ENCODE measurements at places on chromosomes 3 and 15.

DNA sequence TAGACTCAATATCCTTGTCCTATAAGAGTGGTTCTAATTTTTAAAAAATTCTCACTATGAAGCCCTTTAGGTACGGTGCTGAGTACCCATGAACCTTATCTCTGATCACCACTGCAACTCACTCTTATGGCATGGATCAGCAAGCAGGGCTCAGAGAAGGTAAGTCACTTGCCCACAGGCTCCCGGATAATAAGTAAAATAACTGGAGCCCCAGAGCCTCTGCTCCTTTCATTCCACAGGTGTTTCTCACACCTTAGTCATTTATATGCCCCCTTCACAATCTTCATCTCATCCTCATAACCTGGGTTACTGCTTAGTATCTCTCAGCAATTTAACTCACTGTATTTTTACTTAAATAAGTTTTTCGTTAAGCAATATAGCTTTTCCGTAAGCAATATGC, 28.4 kb upstream of the AKAP13 start:
- no peak for DNase-seq

DNA sequence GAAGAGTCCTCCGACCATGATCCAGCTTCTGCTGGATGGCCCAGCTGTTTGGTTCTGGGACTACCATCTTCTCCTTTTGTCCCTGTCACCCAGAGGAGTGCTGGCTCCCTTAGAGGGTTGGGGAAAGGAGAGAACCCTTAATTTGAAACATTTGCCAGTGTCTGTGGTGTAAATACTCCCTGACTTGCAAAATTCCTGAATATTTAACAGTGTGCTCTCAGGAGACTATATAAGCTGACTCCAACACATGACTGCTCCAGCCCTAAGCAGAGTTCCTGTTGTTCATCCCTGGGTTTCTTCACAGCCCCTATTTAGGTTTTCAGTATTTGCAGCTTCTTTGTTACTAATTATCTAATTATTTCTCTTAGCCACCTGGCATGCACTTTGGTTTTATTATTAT, 133.1 kb downstream of the CPNE4 start:
- no peak for DNase-seq

- DNase-seq = no peak
These were observed 300.3 kb downstream of the FEZF2 start for GRCh38 chr3:62073038-62073437.

- DNase-seq = no peak
These were observed 13.0 kb downstream of the ANPEP start for GRCh38 chr15:89801471-89802195.

DNA sequence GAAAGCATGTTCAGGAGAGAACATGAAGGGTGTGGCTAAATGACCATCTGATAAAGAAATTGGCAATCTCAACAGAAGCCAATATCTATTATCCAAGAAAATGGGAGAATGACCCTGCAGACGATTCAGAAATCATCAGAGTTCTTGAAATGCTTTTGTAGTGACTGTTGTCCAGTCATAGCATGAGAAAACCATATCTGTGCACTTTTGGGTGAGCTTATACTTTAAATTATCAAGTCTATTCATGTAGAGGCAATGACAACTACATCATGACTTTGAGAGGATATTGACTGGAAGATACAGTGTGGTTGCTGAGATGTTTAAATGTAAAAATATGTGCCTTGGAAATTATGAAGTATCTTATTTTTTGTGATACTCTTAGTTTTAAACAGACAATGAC, 57.6 kb upstream of the AZI2 start:
- DNase-seq = no peak

- DNase-seq = no peak
These were observed 97.6 kb upstream of the PSMD6 start for GRCh38 chr3:64120876-64121275.

- DNase-seq = no peak
These were observed 58.4 kb upstream of the CDV3 start for GRCh38 chr3:133515127-133515526.

DNA sequence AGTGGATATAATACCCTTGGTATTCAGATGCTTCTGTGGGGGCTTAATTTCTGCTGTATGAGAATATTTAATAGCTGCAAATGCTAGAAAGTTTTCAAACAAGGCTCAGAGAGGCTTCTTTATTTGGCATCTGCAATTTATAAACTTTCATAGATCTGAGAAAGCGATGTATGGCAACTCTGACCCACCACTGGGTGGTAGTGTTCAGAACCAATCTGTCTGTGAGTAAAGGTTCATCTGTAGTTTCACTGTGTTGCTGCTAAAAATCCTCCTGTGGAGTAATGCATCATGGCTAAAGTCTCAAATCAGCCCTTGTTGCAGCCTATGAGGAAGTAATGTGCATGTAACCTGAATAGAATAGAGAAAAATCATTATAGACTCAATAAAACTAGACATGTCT, 47.4 kb downstream of the CLSTN2 start:
- no peak for DNase-seq

DNA sequence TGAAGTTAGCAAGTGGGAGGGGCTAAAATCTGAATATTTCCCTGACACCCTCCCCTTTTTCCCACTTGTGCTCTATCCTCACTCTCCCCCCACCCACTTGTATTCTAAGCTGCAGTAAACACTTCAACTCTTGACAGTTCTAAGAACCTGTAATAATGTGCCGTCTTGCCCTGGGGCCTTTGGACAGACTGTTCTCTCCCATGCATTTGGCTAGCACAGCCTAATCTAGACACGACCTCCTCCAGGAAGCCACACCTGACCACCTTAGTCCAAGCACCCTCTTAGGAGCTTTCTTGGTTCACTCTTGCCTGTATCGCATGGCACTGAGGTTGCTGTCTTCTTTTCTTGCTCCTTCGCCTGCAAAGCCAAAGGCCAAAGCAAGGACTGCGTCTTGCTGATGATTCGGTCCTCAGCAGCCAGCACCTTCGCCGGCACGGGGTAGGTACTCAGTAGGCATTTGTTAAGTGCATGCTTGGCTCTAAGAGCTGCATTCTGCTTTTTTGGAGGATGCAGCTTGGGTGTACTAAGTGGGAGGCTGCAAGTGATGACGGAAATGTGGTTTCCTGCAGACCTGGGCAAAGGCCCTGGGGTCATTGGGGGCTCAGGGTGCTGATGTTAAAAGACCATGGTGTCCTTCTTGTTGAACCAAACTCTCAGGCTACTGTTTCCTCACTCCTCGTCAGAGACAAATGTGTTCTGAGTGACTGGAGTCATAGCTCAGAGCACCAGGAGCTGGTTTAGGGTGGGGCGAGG, 2.0 kb upstream of the ZNF710 start:
- no peak for DNase-seq

DNA sequence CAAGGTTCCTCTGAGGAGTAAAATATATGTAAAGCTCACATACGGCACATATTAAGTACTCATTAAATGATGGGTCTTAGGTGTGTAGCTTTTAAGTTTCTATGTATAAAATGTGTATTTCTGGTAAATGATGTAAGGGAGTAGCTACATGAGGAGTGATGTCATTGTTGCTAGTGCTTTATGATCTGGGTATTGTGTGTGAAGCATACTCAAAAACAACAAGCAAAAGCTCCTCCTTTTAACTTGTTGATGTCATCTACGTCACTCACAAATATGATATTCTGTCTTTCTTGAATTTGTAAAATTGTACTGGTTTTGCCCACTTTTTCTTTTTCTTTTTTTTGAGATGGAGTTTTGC, 1.4 kb upstream of the HERC1 start:
- no peak for DNase-seq

DNA sequence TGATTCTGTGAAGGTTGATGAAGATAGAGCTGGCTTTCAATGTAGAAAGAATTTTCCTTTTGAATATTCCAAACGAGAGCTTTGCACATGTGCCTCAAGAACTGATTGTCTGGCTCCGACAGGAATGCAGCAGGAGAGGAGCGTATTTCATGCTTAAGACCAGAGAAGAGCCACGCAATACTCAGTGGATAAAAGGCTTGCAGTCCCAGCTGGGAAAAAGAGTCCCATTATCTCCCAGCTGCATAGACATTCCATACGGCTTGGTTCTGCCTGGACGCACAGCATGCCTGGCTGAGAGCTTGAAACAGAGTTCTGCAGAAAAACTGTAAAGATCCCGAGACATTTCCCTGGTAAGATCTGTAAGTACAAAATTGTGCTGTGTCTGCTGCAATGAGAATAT, at the start of gene CNTN6:
Gene CNTN6, plus strand, starts transcription at position 254 of the 400 bp plus-strand sequence. CDS start 54,985 bp downstream, outside the sequence.
- no peak for DNase-seq

GRCh38 chr15:56744701-56745683, 11.7 kb upstream of the ZNF280D start:
- DNase-seq = no peak

GRCh38 chr3:105807146-105807545, 61.7 kb downstream of the CBLB start:
- no peak for DNase-seq

- DNase-seq = peak; percentile 32
These were observed 94.6 kb downstream of the FOXP1 start for GRCh38 chr3:71488882-71489281.

- DNase-seq = no peak
These were observed 44.2 kb upstream of the C2CD4B start for GRCh38 chr15:62209322-62209721.

DNA sequence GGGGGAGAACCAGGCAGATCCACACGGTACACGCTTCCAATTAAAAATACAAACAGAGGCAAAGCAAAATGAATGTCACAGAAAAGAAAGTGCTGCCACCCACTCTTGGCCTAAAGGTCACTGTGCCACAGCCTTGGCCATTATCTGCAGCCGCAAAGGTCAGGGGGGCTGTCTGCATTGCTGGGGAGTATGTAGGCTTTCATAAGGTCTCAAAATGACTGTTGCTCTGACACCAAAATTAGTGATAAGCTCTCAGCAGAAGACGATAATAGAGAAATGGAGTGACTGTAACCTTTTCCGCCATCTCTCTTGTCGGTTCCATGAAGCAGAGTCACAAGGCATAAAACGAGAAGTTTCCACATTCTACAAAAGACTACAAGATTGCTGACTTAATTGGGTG, 374.2 kb upstream of the ICE2 start:
- no peak for DNase-seq

GRCh38 chr3:86792316-86792715, 198.6 kb downstream of the VGLL3 start:
- no peak for DNase-seq

DNA sequence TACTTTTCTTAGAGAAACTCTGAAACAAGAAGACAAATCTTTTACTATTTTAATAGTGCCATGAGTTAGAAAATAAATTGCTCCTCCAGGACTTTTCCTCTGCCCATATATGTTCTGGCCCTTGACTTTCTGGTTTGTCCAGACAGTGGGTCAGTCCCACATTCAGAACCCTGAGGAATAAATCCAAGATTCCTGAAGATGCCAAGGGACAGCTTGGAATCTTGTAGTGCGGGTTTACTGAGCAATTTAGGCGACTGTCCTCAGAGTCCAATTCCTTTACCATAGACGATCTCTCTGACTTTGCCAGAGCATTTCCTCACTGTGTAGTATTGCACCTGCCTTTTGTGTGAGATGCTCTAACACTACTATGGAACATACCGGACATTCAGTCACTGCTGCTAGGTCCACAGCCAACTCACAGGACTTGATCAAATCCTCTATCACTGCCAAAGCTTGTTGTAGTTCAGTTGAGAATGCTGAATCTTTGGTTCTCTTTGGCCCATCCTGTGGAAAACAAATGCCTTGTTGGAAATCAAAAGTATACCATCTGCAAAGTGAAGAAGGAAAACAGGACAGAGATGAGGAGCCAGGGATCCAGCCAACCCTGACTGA, 37.4 kb upstream of the B3GNT5 start:
- DNase-seq = no peak

DNA sequence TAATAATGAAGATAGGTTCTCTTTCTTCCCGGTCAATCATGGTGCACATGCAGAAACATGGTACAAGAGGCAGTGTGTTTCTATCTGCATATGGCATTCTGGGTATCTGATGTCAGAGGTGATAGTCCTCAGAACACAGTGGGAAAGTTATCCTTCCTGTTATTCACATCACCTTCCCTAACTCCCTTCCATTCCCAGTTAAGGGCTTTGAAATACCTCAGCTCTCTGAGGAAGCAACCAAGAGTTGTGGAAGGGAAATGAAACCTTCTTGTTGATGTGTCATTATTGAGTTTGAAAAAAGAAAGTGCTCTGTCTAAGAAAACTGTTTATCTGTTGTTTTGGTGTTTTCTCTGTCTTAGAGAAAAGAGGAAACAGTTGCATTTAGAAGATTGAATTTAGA, 21.9 kb upstream of the P2RY13 start:
- DNase-seq = no peak

DNA sequence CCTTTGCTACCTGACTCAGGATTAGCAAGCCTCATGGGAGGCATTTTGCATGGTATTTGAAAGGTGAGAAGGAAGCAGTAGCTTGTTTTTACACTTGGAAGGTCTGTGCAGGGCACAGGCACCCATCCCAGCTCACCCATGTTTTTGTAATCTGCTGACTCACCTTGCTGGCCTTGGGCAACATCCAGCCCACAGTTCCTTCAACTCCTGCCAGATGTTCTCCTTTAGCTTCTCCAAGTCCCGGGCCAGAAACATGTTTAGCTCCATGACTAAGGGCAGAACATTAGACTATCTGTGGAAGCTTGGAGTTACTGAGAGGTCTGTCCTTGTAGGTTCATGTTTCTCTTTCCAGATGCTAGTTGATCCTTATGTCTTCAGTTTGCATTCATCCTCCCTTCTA, 12.4 kb upstream of the ZNF770 start:
- DNase-seq = no peak

DNA sequence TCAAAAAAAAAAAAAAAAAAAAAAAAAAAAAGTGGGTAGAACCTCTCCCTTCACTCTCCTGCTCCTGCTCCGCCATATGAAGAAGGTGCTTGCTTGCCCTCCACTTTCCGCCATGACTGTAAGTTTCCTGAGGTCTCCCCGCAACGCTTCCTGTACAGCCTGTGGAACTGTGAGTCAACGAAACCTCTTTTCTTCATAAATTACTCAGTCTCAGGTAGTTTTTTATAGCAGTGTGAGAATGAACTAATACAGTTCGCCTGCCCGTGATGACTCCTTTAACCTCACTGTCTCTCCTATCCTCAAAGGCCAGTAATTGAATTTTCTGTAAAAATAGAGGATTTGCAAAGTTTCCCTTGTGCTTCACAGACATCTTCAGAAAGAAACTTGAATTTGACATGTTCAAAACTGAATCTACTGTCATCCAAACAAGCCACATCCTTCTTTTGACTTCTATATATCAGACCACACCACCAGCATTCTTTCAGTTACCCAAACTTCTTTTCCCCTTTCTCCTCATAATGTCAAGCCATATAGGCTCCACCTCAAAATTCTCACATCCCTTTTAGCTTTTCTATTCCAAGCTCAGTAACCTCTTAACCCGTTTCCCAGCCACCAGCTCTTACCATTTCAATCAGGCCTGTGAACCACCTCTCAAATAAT, 44.3 kb downstream of the P2RY1 start:
- DNase-seq = no peak

- DNase-seq = no peak
These were observed 28.4 kb upstream of the PARL start for GRCh38 chr3:183912895-183913579.

- no peak for DNase-seq
These were observed 357.1 kb downstream of the ZPLD1 start for GRCh38 chr3:102791641-102792589.

DNA sequence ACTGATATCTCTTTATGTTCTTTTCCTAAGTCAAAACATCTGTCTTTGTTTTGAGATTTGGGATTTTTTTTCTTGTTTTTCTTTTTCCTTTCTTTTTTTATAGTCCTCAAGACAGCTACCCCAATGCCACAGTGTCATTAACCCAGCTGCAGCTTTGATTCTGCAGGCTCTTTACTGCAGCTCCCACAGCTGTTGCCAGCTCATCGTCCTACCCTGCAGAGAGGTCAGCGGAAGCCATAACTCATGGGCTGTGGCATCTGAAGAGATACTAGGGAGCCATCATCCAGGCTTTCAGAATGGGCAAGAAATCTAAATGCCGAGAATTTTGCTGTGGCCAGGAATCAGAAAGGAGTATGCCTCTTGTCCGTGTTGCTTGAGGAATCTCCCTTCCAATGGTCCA, 44.3 kb upstream of the SLC24A5 start:
- DNase-seq = no peak
